Left forelimb (tissue), 1 donor: ENCODE measurements at places on chromosomes 6 and 20.

- DNase-seq: no peak
Observed at GRCh38 chr20:57395111-57395966, 4.1 kb downstream of the RBM38 start.

DNA sequence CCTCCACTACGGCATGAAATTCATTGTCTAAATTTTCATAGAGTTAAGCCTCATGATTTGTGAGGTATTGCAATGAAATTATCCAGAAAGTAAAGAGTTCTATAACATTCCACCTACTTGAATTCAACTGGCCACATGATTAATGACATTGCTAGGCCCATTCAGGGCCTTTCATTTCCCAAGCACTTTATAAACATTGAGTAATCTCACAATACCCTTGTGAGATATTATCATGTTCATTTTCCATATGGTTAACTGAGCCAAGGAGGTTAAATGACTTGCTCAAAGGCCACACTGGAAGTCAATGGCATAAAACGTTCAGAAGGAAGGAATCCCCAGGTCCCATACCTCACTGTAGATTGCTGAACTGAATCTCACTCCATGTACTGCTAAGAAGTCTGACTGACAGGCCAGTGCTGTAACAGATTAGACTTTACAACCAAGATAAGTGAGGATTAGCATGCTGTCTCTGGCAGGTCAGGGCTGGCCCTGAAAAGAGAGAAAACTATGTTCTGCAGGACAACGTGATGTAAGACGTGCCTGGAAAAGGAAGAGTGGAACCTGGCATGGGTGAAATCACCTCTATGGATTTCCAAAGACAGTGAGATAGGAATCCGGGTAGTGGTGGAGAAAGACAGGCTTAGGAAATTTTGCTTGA lies 75.9 kb upstream of the SPACA1 start:
- DNase-seq: no peak

DNA sequence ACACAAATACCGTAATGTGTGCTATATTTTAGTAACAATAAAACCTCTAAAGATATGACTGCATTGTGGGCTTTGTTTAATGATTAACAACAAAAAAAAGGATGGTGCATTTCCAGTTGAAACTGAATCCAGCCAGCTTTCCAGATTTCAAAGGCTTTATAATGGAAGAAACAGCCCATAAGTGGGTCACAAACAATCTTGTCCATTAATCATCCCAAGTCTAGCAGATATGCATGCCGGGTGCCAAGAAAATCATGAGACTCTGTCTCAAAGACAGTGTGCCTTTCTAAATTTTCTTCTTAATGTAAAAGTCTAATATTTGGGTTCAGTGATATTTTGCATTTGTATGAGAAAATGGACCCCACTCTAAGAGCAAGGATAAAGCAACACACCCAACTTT lies 20.6 kb upstream of the LAMP5 start:
- DNase-seq: no peak

- DNase-seq: no peak
Observed at GRCh38 chr6:12090714-12091113, 78.6 kb downstream of the HIVEP1 start.

- DNase-seq: no peak
Observed at GRCh38 chr6:41943456-41943855, 1.8 kb upstream of the CCND3 start.

GRCh38 chr20:60203451-60203850 lies 245.2 kb downstream of the CDH26 start:
- DNase-seq: no peak

DNA sequence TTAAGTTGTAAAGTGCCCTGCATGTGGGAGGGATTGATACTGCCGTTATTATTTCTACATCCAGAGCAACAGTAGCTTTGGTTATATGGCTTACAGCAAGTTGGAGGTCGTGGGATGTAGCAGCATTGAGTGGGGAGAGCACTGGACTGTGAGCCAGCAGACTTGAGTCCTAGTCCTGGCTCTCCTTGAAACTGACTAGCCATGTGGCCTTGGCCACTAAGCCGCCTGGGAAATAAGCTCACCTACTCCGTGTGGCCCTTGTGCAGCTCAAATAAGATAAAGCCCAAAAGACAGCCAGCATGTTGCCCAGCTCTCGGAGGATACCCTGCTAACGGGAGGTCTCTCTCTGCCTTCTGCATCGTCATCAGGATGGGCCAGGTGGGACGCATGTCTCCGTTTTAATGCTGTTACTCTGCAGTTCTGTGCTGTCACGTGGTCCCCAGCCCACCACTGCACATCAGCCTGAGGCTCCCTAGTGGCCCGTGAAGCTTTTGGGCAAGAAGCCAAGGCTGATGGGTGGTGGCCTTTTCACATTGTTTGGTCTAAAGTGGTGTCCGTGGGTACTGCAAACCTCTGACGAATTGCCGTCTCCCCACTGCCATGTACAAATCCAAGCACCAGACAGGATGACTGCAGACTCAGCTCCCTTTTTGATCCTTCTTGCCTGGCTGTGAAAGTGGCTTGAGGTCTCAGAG lies 7.9 kb downstream of the EPB41L1 start:
- DNase-seq: no peak

GRCh38 chr6:52304983-52305390 lies 20.4 kb upstream of the MCM3 start:
- no peak for DNase-seq

DNA sequence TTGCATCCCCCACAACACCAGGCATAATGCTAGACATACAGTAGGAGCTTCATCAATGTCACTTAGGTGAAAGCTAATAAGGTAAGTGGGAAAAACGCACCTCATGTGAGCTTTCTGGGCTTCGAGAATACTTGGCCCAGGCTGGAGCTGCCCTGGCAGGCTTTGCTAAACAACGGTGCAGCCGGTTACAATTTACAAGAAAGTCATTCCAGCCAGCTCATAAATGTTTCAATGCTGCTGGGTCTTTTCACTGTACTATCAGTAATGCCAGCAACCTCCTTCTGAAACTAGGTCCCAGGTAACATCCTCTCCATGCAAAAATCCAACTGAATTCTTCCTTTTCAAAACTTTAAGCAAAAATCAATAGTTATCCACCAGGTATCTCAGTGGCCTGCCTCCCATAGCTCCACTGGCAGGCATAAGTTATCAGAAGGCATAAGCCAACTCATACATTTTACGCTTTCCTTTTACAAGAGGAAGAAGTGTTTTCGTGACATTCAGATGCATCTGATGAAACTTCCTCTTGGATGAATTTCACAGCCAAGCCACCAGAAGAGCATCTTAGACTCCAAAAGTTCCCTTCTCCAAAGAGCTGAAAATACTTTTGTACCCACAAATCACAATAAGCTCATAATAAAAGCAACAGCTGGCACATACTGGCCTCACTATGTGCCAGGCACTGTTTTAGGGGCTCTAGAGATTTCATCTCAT lies 56.3 kb downstream of the RTN4IP1 start:
- DNase-seq: no peak
